ENCODE measurements at places on chromosomes 1 and 21. TPM values are rescaled to one million over a fixed set of nuclear protein-coding genes. Genes with fewer than 3 reads are reported as not detected.

Gene LCE1D
- not detected for polyA plus RNA-seq

Gene MROH9
- not detected for polyA plus RNA-seq

Gene PRKCZ
- 50.5 TPM for polyA plus RNA-seq

Gene OLIG2
- not detected for polyA plus RNA-seq

Gene VSIG8
- polyA plus RNA-seq, result not detected

Gene ZYG11B
- 11.7 TPM for polyA plus RNA-seq

Gene GSTM5
- 1.6 TPM for polyA plus RNA-seq

Gene DCDC2B
- polyA plus RNA-seq, result not detected

Gene SYT14
- 0.57 TPM for polyA plus RNA-seq

Gene ERICH3
- 9.6 TPM for polyA plus RNA-seq

Gene PLEKHN1
- polyA plus RNA-seq, result 0.05 TPM

Data from adrenal gland (tissue), 19 donors.